Activated CD4-positive, alpha-beta T cell treated with anti-CD3 and anti-CD28 coated beads for 4 hours (primary cell): ENCODE measurements at places on chromosomes 16 and 17.

DNA sequence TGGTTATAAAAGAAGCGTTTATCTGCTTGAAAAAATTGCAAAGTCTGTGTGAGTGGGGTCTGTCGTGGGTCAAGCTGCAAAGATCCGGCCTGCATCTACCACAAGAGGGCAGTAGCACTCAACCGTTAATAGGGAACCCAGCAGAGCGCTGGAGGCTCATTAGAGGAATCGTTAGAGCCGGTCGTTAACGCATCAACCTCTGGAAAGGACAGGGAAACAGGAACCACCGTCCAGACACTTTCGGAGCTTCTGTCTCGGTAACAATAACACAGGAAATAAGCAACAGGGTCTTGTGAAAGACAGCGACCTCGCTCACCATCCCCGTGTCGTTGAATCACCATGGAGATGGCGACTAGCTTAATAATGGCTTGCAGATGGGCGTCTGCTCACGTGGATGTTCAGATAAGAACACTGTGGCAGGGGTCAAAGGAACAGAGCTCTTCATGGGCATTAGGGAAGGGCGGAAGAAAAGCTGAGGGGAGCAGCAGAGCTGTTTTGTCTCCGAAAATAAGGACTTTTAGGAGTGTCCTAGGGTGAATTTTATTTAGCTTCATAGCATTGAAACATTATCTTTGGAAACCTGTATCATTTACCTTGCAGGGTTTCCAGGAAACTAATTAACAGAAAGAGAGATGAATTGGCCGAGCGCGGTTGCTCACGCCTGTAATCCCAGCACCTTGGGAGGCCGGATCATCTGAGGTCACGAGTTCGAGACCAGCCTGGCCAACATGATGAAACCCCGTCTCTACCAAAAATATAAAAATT, 11.9 kb upstream of the NSRP1 start:
- DNase-seq = peak; percentile 67

DNA sequence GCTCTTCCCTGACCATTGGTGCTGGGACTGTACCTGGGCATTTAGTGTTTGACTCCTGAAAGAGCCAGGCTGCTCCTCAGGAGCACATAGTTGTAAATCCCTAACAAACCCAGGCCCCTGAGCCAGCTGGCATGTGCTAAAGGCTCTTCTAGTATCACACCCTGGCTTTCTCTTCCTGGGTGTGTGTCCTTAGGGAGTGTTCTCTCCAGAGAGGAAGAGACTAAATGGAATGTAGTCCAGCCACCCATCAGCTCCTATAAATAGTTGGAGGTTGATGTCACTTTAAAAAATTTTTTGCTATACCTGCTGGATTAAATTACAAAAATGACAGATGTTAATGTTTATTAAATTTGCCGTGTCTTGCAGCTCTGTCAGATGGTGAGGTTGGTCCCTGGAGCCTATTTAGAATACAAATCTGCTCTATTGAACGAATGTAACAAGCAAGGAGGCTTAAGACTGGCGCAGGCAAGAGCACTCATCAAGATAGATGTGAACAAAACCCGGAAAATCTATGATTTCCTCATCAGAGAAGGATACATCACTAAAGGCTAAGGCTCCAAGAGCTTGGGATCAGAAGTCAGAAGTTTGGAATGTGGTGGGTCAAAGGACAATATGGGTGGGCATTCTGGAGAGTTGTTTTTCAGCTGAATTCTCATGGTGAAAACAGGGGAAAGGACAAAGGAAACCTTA, 13.1 kb upstream of the DUSP14 start:
- no peak for DNase-seq

DNA sequence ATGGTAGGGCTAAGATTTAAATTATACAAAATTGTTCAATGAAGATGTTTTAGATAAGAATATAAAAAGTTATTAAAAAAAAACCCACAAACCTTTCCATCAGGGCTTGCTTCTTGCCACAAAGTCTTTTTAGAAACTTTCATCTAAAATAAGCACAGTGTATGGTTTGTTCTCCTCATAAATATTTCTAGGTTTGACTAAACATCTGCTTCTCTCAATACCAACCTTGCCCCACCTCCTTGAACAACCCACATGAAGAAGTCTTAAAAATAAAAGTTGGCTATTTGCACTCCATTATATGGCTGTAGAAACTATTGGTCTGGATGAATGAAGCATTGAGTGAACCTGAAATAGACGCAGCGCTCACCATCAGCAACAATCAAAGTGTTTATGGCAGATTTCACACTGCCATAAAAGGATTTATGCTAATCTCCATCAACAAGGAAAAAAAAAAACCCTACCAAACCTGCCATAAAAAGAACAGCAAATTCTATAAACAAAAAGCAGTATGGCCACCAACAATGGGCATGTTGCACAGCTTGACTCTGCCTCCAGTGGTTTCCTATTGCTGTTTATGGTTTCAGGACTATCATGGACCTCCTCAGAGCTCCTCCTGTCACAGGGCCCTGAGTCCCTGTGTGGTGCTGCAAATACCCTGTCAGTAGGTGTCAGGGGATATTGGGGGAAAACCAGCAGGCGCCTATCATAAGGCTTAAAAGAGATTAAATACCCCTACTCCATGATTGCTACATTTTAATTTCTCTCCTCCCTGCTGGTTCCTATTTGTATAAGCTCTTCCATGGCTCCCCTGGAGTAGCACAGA, 37.6 kb downstream of the SNX11 start:
- no peak for DNase-seq

- peak; percentile 0 for DNase-seq
Observed at GRCh38 chr17:2712300-2713043, 908 bp upstream of the CLUH start.

- peak; percentile 46 for DNase-seq
Observed at GRCh38 chr16:26598061-26598460, 468.7 kb upstream of the C16orf82 start.

GRCh38 chr17:17258998-17259397, 22.0 kb upstream of the FLCN start:
- no peak for DNase-seq

DNA sequence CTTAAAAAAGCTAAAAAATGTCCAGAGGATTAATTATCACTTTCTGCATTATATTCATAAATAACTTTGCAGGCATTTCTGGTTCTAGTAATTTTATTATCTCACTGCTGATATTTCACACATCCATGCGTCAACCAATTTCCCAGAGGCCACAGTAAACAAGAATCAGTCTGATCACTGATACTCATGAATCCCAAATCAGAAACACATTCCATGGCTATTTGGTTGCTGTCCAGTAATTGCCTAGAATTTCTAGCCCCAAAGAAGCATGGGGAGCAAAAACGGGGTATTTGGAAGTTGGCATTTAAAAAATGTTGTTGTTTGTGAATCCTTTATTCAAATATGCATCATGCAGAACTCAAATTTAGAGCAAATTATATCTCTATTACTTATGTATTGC, 244.8 kb downstream of the CDH8 start:
- no peak for DNase-seq

DNA sequence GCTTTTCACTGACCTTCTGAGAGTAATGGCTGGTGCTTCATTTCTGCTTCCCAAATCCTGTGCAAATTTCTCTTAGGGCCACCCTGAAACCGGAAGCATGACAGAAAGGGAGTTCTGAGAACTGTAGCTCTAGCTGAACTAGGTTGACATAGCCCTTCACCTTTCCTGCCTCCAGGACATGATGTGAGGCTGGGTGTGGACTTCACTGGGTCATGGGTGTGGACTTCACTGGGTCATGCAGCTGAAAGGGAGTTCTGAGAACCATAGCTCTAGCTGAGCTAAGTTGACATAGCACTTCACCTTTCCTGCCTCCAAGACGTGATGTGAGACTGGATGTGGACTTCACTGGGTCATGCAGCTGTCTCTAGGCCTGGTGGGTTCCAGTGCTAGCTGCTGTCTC, 54.3 kb upstream of the NLRP1 start:
- no peak for DNase-seq

- DNase-seq = no peak
Observed at GRCh38 chr17:75778861-75779249, 5.8 kb upstream of the UNK start.

DNA sequence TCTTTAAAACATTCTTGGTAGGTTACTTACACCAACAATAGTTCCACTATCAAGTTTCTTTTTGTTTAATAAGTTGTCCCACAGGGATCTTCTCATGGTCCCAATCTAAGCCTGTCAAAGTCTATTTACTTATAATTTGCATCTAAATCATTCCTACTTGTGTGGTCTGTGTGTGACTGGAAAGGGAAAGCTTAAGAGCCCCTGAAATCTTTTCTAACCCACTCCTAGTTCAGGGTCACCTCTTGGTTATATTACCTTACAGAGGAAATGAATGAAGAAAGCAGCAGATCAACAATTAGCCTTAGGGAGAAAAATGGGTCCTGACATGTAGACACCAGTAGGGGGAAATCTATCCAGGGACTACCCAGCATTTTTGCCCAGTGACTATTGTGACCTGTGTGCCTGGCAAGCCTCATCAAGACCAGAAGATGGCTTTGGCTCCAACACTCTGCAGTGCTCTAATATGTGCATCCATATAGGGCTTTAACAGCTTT, 110.4 kb upstream of the HAS3 start:
- no peak for DNase-seq

- DNase-seq = no peak
Observed at GRCh38 chr16:23343643-23344612, 41.8 kb downstream of the SCNN1B start.

DNA sequence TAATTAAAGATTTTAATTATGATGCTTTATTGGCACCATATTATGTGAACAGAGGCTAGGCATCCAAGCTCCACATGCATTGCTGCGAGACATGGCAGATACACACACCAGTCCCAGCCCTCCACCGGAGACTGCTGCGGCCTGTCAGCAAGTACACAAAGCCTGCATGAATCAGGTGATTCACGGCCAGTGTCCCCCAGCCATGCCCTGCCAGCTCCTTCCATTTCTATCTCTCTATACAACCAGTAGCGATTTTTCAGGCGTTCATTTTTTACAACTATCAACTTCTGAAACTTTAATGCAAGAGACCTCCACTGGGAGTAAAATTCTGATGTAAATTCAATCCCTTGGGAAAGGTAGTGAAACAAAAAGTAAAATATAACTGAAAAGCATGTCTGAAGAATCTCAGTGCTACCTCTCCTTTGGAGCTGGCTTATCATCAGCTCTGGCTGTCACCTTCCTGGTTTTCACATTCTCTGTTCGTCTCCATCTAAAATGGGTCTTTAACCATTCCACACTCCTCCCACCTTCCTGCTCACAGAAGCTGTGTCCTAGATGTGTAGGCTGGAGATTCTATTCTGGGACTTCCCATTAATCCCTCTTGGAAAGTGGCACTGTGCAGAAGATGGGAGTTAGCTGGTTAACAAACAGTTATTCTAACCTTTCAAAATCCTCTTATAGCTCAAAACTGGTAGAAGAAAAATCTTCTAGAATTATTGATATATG, 32.2 kb downstream of the HS3ST3A1 start:
- DNase-seq = no peak

- no peak for DNase-seq
Observed at GRCh38 chr17:65456368-65457151, 104.9 kb downstream of the AXIN2 start.

DNA sequence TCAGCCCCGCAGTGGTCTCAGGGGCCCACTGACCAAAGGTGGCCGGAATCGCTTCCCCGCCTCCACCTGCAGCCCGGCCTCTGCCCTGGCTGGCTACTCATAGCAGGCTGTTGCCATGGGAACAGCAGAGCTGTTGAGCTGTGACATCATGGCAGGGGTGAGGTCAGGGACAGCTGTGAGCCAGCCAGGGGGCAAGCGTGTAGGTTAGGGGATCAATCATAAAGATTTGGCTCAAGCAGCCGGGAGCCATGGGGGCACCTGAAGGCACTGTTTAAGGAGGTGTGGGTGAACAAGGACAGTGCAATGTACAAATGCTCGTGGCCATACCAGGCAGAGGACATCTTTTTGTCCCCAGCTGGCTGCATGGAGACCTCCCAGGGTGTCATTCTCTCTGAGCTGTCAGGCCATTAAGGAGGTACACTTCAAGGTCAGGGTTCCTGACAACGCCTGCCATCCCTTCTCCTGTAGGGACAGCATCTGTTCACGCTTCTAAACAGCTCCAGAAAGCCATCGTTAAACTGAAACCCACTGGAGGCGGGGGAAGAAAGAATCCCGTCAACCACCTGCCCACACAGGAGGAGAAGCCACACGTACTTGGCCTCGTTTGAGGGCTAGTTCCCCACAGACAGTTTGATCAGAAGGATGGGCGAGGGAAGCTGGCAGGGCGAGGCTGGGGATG, at the start of gene CEP295NL:
TSS of gene CEP295NL (minus strand) at position 101 of the 679 bp plus-strand sequence. CDS start 1,373 bp downstream, outside the sequence.
- DNase-seq = no peak

- DNase-seq = no peak
Observed at GRCh38 chr16:84459533-84459894, 44.9 kb downstream of the MEAK7 start.

GRCh38 chr16:89320782-89321501, 103.4 kb downstream of the ZNF778 start:
- DNase-seq = no peak

- DNase-seq = no peak
Observed at GRCh38 chr16:48086422-48086821, 69.4 kb downstream of the ABCC12 start.

- DNase-seq = no peak
Observed at GRCh38 chr17:45092911-45093430, 31.9 kb downstream of the NMT1 start.

GRCh38 chr17:44921122-44921882, 6.0 kb upstream of the GFAP start:
- no peak for DNase-seq

DNA sequence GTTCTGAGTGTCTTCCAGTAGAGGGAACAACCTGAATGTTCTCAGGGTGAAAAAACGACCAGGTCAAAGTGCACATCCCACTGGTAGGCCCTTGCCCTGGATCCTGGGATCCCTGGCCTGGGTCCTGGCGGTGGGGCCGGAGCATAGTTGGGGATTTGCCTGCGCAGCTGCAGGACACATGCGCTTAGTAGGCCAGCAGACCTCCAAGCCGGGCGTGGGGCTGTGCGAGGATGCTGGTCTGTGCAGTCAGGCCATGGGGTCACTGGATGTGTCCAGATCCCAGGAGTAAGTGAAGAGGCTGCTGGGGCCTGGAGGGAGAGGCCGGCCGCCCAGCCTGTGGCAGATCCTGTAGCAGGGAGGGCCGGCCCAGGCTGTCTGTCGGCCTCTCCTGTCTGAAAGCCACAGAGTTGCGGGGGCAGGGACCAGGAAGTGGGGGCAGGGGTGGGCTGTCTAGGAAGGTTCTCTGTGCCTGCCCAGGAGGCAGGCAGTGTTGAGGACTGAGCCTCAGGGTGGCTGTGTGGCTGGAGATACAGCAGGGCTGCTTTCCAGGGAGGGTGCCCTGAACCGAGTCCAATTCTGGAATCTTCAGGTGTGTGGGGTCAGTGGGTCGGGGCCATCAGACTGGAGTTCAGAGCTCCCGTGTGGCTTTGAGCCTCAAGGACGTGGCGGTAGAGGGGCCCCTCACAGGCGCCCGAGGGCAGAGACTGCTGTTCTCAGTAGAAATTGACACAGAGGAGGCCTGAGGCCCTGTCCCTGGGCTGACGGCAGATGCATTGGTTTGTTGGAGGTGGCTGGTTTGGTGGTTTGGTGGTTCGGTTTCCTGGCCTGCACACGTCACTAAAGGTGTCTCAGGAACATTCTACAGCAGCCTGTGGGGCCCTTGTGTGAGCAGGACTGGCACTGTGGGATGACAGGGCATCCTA, 17.2 kb upstream of the NUDT16L1 start:
- peak; percentile 54 for DNase-seq

GRCh38 chr17:76844846-76845245, 23.4 kb upstream of the MGAT5B start:
- no peak for DNase-seq
